ENCODE measurements at places on chromosomes 6 and 20.

GRCh38 chr6:78810698-78811097 lies 56.7 kb upstream of the IRAK1BP1 start:
- no peak for DNase-seq

DNA sequence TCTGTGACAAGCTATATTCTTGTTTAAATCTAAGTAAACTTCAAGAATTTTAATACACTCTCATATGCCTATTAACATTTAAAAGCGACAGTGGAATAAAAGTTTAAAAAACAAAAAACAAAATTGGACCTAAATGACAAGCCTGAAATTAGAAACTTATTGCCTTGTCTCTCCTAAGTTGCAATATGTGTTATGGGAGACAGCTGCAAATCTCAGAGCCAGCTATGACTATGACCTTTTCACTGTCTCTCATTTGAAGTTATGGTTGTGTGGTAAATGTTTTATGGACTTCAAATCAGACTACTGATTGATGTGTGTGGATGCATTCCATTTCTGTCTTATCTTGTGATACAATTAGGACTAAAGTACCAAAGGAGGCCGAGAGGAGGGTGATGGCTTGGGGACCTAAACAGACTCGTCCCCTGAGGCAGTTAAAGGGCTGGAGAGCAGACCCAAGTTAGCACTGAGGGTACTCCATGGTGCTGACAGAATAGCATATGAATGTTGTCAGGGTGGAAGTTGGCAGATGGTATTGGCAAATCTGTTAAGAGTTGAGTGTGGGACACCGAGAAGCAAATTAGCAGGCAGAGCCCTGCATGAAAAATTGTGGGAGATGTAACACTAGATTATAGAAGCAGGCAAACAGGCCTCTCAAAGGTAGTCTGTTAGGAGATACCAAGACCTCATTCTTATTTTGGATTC lies 930.1 kb upstream of the MAN1A1 start:
- no peak for DNase-seq

DNA sequence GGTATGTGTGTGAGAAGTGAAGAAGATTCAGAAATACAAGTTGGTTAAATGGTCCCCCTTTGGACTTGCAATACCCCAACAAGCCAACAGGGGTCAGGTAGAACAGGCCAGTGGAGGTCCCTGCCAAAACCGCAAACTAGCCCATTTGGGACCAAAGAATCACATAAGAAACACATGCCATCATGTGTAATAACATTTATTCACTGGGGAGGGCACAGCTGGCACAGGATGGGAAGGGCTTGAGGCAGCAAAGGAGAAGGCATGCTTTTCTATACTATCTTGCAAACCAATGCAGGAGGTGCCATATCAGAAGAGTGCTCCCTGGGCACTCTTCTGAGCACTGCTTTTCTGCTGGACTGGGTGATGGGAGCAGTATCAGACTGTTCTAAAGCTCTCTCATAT lies 116.1 kb upstream of the TRAF3IP2 start:
- DNase-seq: no peak

- no peak for DNase-seq
Observed at GRCh38 chr6:52146851-52147445, 39.2 kb upstream of the IL17A start.

- DNase-seq: no peak
Observed at GRCh38 chr6:158323561-158323958, 11.3 kb downstream of the TULP4 start.

DNA sequence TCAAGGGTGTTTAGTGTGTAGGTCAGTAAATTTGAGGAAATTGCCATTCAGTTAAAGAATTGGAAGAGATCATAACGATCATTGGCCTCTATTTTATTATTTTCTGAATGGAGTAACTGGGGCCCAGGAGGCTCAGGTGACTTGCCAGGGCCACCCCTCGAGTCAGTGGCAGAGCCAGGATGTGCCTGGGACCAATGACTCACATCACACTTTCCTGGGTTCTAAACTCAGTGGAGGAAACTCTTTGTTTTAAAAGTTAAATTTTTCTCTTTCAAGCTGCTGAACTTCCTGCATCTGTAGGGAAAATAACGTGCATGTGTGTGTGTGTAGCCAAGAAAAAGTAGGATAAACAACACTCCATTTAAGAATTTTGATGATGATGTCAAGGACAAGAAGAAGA lies 135.5 kb downstream of the MYLK4 start:
- no peak for DNase-seq

GRCh38 chr6:156107624-156108101 lies 652.0 kb upstream of the NOX3 start:
- no peak for DNase-seq
